Mesothelial cell of epicardium (in vitro differentiated cells): ENCODE measurements at places on chromosomes 5 and 9. TPM values are rescaled to one million over a fixed set of nuclear protein-coding genes. Genes with fewer than 3 reads are reported as not detected.

CDKN2B-AS1 gene
- 8.2 to 10.8 TPM (median 8.8 TPM) in 3 replicates for total RNA-seq

RANBP3L gene
- total RNA-seq, result 0.47 to 1.0 TPM (median 0.52 TPM) in 3 replicates

QRFP gene
- not detected in 3 replicates for total RNA-seq

COL27A1 gene
- total RNA-seq, result 126 to 138 TPM (median 129 TPM) in 3 replicates

DNAH5 gene
- total RNA-seq, result 0.34 to 0.54 TPM (median 0.38 TPM) in 3 replicates

SMARCA2 gene
- 81.2 to 96.2 TPM (median 93.6 TPM) in 3 replicates for total RNA-seq

DNA sequence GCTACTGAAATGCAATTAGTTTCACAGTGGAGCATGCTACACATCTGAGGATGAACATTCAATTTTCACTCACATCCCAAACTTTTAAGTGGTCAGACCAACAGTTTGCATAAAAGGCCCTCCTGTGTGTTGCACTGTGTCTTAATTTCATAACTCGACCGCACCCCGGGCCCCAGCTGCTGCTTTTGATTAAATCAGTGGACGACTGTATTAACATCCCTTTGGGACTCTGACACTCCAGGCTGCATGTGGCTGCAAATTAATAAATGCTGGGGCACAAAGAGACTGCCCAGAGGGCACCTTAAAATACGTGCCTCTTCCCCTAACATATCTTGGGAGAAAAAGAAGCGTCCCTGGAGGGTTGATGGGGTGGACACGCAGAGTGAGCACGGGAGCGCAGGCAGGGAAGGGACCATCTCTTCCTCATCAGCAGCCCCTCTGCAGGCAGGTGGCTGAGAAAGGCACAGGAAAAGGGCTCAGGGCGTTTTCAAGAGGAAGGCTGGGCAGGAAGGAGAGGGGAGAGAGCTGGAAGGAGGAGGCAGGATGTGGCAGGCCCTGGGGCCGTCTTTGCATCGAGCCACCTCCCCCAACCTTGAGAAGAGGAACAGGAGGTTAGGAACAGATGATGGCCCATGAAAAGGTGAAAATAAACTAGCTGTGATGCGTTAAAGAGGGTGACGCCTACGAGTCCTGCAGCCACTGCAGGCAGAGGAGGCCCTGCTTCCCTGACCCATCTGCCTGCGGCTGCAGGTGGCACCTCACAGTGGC lies 18.6 kb downstream of the MED10 start:
- no peak for DNase-seq

GRCh38 chr5:143646961-143647360 lies 165.0 kb upstream of the HMHB1 start:
- no peak for DNase-seq

DNA sequence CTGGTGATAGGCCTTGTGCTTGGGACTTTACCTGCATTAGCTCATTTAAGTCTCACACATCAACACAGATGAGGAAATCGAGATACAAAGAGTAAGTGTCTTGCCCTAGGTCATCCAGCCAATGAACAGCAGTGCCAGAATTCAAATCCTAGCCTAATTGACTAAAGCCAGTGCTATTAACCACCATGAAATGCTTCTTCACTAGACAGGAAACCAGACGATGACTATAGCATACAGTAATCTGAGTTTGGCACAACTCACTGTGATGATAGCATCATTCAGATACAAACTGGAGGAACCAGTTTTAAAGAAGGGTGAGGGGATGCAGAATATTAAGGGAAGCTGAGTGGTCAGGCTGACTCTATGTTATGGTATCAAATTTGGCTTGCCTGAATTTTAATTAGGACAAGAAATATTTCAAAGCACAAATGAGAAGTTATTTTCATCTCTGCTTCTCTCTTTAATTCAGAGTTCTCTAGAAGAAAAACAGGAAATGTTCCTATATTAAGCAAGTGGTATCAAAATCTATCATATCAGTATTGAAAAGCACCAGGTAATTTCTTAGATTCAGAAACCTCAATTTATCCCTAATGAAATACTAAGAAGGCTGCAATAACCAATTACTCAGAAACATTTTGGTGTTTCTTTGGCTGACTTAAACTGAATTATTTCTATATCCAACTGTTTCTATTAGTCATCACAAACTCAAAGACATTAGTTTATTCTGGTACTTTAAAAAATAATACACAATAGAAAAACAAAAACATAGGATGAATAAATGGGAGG lies 147.0 kb upstream of the RASA1 start:
- no peak for DNase-seq

GRCh38 chr9:114112325-114112724 lies 13.2 kb upstream of the KIF12 start:
- DNase-seq, result no peak

DNA sequence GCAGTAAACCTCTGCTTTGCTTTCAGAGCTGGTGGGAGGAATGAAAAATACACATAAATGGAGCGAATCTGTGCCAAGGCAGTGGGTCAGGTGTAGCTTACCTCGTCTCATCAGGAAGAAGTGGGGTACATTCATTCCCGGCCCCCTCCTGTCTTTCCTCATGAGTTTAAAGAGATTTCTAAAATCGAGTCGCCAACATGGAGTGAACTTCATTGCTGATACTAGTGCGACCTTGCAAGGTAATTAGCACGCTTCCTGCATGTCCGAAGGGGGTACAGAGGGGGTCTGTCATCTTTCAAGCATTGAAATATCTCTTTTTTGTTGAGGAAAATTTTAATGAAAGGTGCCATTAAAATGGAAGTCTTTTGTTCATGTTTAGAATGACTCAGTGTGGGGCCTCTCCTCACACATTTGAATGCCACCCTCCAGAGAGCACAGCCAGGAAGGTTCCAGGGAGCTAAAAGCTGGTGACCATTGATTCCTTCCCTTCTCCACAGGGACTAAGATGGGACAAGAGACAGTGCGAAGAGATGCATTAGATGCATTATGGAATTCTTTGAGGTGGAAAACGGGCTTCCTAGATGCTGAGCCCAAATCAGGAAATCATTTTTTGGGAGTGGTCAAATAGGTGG lies 114.2 kb downstream of the IRX1 start:
- DNase-seq, result no peak

GRCh38 chr5:145796318-145796717 lies 38.8 kb downstream of the PRELID2 start:
- no peak for DNase-seq

DNA sequence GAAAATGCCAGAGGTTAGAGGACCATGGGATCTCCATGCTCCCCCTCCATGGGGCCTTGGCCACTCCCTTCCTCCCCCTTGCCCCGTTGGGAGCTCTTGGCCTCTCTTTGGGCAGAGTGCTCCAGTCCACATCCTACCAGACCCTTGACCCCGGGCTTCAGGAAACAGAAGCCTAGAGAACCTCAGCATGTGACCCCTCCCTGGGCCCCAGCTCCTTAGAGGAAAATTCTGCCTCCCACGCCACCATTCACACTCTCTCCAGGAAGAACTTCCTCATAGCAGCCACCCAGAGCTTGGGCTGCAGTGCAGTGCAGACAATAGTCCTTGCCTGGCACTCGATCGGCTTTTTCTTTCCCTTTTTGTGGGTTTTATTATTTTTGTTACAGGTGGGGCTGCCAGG lies 6.0 kb downstream of the LHX6 start:
- DNase-seq, result no peak

GRCh38 chr5:57705769-57706168 lies 223.2 kb upstream of the ACTBL2 start:
- no peak for DNase-seq

GRCh38 chr5:142235050-142235797 lies 89.6 kb downstream of the SPRY4 start:
- no peak for DNase-seq

DNA sequence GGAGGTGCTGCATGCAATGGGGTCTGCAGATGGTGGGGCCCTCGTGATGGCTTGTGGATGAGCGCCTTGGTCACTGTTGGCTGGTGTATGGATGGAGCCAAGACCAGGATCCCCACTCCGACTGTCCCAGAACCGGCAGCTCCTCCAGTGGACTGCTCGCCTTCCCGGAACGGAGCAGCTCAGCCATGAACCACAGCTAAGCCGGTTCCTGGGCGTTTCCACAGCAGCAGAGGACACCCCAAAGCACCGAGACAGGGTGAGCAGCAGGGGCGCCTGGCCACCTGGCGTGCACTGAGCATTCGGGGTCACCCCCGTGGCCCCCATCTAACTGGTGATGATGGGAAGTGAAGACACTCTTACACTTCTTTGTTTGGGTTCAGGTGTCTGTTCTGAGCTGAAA lies 26.1 kb downstream of the CCDC187 start:
- DNase-seq, result no peak

DNA sequence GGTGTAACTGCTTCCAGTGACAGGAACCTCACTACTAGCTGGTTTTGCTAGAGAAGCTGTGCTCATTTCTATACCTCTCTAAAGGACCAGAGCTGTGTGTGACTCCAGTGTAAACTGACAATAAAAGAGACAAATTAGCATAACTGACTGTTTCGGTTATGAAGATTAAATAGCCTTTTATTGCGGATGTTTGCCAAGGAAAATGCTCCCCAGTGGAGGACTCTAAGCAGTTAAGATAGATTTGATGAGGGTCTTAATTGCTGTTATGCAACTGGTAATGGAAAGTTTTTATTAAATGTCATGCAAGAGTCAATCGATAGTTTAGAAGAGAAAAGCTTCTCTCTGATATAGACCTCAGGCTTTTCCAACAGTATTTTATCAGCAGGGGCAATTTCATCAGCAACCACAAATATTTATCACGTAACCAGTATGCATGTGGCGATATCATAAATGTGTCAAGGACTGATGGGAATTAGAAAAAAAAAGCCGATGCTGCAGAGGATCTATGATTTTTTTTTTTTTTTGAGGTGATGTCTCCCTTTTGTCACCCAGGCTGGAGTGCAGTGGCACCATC lies 275.2 kb upstream of the DMAC1 start:
- DNase-seq, result no peak

DNA sequence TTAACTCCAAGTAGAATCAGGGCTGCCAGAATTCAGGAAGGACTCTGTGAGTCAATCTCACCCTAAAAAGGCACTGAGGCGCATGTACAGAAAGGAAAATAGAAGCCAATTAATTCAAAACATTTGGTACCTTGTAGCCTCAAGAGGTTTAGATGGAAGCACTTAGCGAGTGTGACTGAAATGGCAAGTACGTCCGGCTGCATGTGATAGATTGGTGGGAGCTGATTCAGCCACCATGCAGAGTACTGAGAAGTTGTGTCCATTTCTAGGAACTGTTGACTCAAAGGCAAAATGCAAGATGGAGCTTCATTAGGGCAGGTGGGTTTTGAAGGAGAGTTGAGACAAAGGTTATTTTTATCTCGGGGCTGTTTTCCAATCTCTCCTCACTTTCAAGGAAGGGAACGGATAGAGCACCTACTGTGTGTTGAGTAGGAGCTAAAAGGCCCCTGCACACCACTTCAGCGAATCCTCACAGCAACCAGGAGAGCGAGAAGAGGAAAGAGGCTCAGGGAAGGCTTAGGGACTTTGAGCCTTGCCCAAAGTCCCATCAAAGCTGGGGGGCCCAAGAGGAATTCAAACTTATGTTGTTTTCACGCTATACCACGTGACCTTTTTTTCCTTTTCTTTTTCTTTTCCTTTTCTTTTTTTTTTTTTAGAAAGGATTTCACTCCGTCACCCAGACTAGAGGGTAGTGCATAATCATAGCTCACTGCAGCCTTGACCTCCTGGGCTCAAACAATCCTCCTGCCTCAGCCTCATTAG lies 34.6 kb upstream of the CPEB4 start:
- DNase-seq, result no peak

DNA sequence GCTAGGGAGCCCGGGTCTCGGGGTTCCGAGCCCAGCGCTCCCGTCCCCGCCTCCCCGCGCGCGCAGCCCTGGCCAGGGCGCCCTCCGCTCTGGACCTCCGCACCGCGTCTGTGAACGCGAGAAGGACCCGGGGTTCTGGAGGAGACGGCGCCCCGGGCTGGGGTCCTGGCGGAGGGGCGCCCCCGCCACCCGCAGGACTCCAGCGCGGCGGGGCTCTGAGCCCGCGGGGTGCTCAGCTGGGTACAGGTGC lies 431 bp downstream of the TMOD1 start:
- DNase-seq, result no peak

GRCh38 chr5:126383246-126383645 lies 40.0 kb upstream of the GRAMD2B start:
- no peak for DNase-seq

- DNase-seq, result no peak
Measured at GRCh38 chr5:38022631-38023030, 182.8 kb upstream of the GDNF start.

GRCh38 chr5:126939887-126940286 lies 90.5 kb downstream of the MARCHF3 start:
- no peak for DNase-seq

- no peak for DNase-seq
Measured at GRCh38 chr9:90965226-90966030, 163.8 kb downstream of the SYK start.
